ENCODE measurements at places on chromosomes 7 and 10. TPM values are rescaled to one million over a fixed set of nuclear protein-coding genes. Genes with fewer than 3 reads are reported as not detected.

FBXL13 gene
- total RNA-seq: 38.7 TPM

MYH16 gene
- not detected for total RNA-seq

PLA2G12B gene
- total RNA-seq: not detected

FOXI2 gene
- not detected for total RNA-seq

TAS2R41 gene
- not detected for total RNA-seq

- DNase-seq: no peak
Observed at GRCh38 chr10:12484941-12485805, 135.8 kb downstream of the CAMK1D start.

- no peak for DNase-seq
Observed at GRCh38 chr10:63582690-63583089, 61.5 kb downstream of the REEP3 start.

- no peak for DNase-seq
Observed at GRCh38 chr10:91621483-91622113, 11.3 kb downstream of the PPP1R3C start.

DNA sequence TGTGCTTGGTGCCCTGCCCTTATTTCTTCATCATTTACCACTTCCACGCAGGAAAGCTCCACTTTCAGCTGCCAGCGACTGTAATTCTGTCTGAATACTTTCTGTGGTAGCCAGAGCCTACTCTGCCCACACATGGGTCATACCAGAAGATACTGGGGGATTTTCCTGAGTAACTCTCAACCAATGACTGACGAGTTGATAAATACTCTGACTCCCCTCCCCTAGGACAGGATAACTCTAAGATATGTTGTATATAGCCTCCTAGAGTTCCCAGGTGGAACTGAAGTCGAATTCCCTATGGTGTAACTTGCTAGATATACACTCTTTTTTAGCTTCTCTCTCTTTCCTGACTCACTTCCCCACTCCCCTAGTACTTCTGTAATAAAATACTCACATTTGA is 29.8 kb downstream of the SEM1 start:
- no peak for DNase-seq

DNA sequence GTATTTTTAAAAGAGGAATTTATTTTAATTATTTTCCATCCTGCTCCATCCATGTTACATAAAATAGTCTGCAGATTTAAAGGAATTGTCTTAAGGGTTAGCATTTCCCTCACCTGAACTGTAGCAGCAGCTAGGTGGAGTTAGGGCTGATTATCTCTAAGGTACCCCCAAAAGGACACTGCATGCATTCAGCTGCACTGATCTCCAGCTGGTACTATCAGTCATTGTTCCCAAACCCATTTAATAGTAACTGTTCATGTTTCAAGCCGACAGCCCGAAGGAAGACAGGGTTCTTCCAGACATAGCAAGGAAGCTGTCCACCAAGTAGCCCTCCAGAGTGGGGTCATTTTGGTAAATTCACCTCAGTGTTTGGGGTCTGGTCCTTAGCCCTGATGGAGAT is 48.7 kb downstream of the FAM171A1 start:
- DNase-seq: no peak

GRCh38 chr10:119090968-119091367 is 10.4 kb upstream of the EIF3A start:
- DNase-seq: peak; percentile 47

- no peak for DNase-seq
Observed at GRCh38 chr10:132973903-132974241, 31.5 kb upstream of the CFAP46 start.

DNA sequence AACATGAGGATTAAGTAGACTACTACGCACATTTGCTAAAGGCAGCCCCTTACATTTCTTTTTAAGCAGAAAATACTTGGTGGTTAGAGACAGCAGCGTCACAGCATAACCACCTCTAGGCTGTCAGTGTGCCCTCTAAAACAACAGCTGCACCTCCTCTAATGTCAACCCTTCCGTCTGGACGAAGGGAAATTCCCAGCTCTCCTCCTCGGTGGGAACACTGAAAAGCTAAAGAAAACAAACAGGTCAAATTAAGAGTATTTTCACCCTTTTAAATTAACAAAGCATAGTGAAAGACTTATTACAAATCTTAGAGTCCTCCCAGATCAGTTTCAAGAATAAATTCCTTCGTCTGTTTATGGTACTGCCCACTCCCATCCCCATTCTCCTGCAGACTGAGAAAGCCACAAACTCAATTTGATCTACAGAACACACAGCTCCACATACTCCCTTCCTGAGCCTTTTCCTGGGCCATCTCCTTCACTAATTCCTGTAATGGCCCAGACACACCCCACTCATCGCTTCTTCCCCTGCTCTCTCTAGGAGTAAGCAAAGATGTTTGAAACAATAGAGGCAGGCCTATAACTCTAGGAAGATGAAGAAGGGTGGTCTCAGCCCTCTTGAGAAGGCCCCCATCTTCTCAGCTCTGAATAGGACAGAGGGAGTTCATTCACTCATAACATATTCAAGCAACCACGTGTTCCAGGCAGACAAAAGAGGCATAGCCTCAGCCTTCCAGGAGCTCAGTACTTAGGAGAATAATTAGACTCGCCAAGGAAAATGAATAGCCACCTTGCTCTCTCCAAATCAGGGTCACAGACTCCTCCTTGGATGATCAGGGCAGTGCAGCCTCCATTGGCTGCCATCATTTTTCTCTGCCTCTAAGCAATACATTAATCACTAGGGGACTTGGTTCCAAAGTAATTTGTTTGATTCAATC is 47.5 kb upstream of the HNRNPH3 start:
- DNase-seq: no peak

- peak; percentile 34 for DNase-seq
Observed at GRCh38 chr7:46486256-46487206, 565.5 kb upstream of the IGFBP3 start.
